ENCODE measurements at places on chromosomes 1 and 21.

- no peaks in the 10 kb centered on the region for H3K4me1 ChIP-seq
- H3K36me3 ChIP-seq: no peaks in the 10 kb centered on the region
Observed at GRCh38 chr1:27713139-27713725, 12.5 kb upstream of the FAM76A start.

DNA sequence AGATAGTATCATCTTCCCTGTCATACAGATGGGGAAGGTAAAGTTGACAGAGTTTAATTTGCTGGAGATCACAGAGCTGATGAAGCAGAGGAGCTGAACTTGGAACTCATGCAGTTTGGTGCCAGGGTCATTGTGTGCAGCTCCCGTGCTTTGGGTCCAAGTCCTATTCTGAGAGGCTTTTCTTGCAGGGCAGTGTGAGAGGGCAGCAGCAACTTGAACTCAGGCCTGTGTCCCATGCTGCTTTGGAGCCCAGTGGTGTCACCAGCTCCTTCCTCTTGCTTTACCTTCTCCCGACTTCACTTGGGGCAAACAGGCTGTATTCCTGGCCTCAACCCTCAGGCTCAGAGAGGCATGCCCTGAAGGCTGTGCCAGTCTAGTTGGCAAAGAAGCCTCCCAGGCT is 24.7 kb downstream of the INAVA start:
- H3K36me3 ChIP-seq: no peaks in the 10 kb centered on the region
- DNase-seq: no peak
- H3K27ac ChIP-seq: no peak overlapping the region
- H3K27me3 ChIP-seq: no peaks in the 10 kb centered on the region
- H3K4me3 ChIP-seq: no peak overlapping the region

DNA sequence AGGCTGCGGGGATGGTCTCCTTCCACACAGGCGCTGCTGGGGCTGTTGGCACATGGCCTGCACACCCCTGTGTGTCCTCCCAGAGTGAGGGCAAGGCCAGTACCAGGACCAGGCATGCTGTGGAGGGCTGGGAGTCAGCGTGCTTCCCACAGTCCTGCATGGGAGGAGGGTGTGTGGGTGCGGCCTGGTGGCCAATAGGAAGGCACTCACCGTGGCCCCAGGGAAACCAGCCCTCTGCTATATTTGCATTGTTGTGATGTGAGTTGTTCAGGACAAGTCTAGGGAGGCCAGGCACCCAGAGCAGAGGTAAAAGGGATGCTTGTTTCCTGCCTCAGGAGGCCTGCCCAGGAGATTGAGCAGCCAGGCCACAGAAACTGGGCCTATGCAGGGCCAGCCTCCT is 59.5 kb downstream of the S100B start:
- H3K27ac ChIP-seq: no peak overlapping the region
- no peaks in the 10 kb centered on the region for H3K27me3 ChIP-seq
- no peak overlapping the region for H3K4me3 ChIP-seq
- no peaks in the 10 kb centered on the region for H3K4me1 ChIP-seq
- no peak for DNase-seq
- no peaks in the 10 kb centered on the region for H3K36me3 ChIP-seq

- H3K4me1 ChIP-seq: no peaks in the 10 kb centered on the region
- H3K36me3 ChIP-seq: no peaks in the 10 kb centered on the region
- H3K27me3 ChIP-seq: no peaks in the 10 kb centered on the region
- DNase-seq: no peak
- H3K4me3 ChIP-seq: no peak overlapping the region
- H3K27ac ChIP-seq: no peak overlapping the region
Observed at GRCh38 chr1:187842406-187843165, 1013.8 kb downstream of the PLA2G4A start.

DNA sequence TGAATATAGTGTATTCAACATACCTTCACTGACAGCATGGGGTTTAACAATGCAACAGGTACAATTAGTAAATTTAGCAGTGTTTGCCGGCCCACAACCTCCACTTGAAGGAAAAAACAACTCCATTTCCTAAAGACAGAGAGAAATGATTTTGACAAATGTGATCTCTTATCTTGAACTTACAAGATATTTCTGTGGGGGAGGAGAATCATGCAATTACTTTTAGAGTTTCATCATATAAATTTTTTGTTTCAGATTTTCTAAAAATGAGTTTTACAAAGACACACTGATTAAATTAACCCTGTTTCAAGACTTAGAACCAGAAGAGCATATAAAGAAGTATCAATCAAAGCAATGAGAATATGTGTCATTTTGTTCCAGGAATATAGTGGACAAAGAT is 80.3 kb downstream of the NME7 start:
- no peak for DNase-seq
- H3K4me3 ChIP-seq: no peak overlapping the region
- no peaks in the 10 kb centered on the region for H3K4me1 ChIP-seq

DNA sequence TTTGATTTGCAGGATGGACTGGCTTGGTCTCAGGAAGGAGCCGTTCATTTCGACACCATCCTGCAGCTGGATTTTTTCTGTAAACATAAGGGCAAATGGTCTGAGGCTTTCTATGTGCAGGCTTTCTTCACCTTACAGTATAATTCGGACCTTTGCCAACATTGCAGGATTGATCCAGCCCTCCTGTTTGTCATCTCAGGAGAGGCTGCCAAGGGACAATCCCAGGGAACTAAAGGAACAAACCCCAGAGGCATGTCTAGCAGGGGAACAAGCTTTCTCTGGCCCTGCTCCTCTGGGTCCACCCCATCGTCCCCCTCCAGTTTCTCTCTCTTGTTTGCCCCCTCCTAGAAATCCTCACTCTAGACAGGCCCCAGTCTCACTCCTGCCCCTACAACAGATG is 24.8 kb upstream of the GBP6 start:
- DNase-seq: no peak
- no peaks in the 10 kb centered on the region for H3K36me3 ChIP-seq
- no peaks in the 10 kb centered on the region for H3K4me1 ChIP-seq
- H3K4me3 ChIP-seq: no peak overlapping the region
- no peaks in the 10 kb centered on the region for H3K27me3 ChIP-seq
- H3K27ac ChIP-seq: no peak overlapping the region

GRCh38 chr1:52842643-52843310 is at the start of gene ZYG11A:
ZYG11A (plus strand) TSS chr1:52842760; CDS start chr1:52842884, 124 bp downstream.
- no peak for DNase-seq
- peaks cover 39% of the 10 kb centered on the region for H3K27me3 ChIP-seq
- H3K4me1 ChIP-seq: no peaks in the 10 kb centered on the region
- peak within 1 kb of the TSS; percentile 61 for H3K4me3 ChIP-seq
- H3K36me3 ChIP-seq: no peaks in the 10 kb centered on the region

GRCh38 chr1:80085067-80085466 is 1078.5 kb upstream of the ADGRL4 start:
- H3K4me3 ChIP-seq: no peak overlapping the region
- H3K27ac ChIP-seq: no peak overlapping the region
- H3K27me3 ChIP-seq: no peaks in the 10 kb centered on the region

All from gastrocnemius medialis (tissue), 4 donors.